CD8-positive, alpha-beta T cell (primary cell): ENCODE measurements at places on chromosomes 7 and 10.

DNA sequence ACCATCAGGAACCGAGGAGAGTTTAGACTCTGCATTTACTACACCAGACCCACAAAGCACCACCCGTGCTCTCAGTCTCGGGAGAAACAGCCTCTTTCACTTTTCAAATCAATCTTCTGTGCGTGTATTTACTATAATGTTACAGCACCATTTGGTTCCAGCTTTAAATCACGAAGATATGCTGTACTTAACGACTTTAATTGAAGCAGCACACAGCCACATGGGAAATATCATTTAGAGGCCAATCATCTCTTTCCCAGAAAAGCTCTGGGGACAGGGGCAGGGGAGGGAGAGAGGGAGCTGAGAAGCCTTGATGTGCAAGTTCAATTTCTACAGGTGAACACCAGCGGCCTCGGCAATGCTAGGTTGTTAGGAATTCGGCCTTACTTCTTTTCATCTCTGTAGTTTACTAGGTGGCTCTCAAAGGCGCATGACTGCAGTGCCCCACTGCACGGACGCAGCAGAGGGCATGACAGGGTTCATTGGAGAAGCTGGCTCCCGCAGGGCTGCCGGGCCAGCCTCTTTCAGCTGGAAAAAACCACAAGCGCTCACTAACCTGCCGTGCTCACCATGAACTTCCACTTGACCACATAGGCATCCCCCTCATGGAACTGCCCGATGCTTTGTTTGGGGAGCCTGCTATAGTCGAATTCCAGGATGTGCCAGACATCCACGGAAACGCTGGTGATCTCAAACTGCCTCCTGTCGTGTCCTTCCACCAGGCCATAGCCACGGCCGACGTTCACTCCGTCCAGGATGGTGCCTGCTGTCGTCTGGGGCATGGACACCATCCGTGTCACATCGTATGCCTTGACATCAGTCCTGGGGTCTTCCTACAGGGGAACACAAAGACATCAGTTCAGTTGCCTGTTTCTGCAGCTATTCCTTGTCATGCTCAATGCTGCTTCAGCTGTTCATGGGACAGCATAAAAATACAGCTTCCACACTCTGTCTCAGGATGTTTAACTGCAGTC is 154.5 kb downstream of the SVIL start:
- DNase-seq, result no peak

DNA sequence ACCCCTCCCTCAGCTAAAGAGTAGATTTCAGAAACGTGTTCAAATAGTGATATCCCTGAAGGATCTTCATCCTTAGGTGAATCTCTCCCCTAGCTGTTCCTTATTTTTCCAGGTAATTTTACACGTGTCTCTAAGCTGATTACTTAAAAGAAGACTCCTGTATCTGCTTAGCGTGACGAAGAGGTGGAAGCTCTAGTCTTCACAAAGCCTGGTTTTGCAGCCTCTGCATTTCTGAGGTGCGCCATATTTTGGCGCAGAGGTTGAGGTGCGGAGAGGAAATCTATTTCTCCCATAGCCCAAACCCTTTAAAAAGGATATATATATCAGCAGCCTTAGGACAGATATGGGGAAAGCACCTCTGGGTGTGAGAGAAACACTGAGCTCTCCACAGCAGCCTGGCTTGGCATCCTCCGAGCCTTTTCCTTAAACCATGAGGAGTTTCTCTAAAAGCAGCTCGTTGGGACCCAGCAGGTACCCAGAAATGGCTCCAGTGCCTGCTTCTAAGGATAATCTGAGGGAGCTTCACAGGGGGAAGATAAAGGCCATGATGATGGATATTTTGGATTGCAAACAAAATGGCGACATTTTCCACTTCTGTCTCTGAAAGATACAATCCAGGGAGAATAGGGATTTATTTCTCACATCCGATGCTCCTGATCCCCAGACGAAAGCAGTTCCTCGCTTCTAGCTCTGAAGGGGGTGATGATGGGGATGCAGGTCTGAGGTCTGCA is 3.0 kb upstream of the HOXA2 start:
- DNase-seq, result no peak

DNA sequence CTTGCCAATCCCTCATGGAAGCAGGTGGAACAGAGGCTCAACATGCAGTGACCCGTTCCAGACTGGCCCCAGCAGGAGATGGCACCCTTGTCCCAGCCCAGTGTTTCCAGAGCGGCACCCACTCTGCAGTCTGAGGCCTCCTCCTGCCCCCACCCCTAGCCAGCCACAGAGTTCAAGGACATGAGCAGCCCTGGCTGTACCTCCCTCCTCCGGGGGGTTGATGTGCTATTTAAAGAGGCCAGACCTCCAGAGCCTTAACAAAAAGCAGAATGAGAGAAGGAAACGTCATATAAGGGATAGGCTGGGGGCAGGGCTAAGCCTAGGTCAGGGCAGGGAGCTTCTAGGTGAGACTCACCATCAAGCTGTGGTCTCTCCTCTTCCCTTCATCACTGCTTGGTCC is 115.7 kb upstream of the NANOS1 start:
- DNase-seq, result no peak

GRCh38 chr10:113846036-113846435 is 7.8 kb downstream of the DCLRE1A start:
- no peak for DNase-seq

DNA sequence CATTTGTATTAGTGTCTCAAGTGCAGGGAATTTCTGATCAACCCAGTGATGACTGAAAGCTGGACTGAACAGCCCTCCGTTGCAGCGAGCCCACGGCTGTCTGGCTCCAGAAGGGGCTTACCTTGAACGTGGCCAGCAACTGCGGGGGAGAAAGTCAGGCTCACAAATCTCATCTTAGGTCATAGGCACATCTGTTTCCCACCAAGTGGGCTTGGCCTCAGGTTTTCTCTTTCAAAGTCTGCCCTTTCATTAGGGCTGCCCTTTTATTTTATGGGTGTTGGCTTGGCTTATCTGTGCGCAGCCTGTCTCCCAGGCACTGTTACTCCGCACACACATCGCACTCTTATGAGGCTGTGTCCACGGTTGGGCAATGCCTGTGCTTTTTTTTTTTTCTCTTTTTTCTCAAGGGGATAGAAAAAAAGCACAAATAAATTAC is 178.0 kb downstream of the JCAD start:
- no peak for DNase-seq

DNA sequence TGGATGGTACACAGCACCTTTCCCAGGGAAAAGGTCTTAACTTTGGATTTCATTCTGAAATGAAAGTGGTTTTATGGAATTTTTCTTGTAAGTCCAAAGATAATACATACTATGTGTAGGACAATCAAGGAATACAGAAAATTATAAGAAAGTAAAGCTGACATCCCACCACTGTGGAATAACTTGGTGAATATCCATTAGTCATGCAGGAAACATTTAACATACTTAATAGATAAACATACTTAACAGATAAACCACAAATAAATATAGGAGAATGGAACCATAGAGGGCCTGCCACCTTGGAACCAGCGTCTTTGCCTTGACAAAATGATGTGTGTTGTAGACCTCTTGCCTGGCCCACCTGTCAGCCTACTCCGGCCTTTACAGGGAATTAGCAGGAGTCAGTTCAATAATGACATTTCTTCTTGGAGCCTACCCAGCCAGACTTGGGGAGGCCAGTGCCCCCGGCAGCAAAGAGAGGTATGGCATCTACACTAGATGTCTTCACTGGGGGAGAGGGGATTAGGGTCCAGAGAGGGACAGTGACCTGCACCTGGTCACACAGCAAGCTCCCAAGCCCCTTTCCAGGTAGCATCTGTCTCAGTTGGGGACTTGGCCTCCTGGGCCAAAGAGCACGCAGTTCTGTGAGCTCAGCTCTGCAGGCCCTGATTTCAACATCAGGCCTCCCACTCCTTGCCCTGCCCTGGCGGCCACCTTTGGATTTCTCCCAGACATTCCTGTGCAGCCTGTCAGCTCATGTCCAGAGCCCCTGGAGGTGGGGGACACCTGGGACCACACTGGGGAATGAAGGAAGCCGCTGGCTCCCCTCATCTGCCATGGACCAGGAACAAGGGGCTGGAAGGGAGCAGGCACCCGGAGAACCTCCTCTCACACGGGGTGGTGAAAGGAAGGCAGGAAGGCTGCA is 112.6 kb upstream of the PPIF start:
- DNase-seq, result no peak

DNA sequence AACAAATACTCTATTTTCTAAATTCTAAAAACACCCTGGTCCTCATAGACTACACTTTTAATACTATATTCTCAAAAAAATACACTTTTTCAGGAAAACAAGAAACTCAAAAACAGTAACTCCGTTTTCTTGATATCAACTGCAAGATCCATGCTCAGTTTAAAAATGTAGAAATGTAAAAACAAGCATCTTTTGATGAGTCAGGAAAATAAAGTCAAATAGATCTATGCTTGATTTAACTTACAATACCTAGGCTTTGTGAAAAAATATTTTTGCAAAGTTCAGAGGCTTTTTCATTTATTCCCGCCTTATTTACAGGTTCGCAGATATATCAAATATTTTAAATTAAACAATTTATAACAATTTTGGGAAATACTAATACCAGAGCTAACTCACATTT is 33.6 kb downstream of the POT1 start:
- no peak for DNase-seq

DNA sequence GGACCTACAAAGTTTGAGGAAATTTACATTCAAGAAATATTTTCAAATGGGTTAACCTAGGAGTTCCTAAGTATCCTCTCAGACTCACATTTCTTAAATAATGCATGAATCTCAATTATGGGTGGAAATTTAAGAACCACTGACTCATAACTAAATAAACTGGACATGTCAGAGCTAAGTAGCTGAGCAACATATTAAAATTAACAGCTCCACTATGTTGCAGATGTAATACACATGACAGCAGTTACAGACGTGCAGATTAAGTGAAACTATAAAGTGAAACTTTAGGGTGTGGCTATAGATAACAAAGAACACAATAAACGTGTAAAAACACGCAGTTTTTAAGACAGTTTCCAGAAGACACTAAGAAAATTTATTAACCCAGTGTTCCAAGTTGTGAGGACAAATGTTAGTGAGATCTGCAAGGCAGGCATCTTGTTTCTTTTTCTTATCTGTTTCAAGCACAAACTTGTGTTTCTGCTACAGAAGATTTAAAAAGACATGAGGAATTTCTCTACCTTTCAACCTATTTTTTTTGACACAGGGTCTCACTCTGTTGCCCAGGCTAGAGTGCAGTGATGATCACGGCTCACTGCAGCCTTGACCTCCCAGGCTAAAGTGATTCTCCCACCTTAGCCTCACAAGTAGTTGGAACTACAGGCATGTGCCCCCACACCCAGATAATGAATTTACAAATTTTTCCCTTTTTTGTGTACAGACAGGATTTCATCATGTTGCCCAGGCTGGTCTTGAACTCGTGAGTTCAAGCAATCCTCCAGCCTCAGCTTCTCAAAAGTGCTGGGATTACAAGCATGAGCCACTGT is 25.3 kb downstream of the DNMBP start:
- no peak for DNase-seq

DNA sequence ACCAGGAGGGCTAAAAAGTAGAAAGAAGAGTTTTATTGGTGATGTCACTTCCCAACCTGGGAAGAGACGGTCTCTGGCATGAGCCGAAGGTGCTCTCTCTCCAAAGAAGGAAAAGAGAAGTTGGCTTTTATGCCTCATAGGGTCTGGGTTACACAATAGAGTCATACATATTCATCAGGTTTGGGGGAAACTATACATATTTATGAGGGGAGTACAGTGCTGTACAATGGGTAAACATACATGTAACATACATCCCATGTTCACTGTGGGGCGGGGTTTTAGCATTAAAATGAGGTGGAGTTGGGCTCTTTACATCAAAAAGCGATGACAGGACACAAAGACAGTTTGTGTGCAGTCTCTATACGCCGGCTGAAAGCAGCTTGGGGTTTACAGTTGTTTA is 701.7 kb downstream of the TYW1 start:
- no peak for DNase-seq

- DNase-seq, result no peak
Measured at GRCh38 chr7:2759736-2760097, 71.7 kb downstream of the AMZ1 start.

DNA sequence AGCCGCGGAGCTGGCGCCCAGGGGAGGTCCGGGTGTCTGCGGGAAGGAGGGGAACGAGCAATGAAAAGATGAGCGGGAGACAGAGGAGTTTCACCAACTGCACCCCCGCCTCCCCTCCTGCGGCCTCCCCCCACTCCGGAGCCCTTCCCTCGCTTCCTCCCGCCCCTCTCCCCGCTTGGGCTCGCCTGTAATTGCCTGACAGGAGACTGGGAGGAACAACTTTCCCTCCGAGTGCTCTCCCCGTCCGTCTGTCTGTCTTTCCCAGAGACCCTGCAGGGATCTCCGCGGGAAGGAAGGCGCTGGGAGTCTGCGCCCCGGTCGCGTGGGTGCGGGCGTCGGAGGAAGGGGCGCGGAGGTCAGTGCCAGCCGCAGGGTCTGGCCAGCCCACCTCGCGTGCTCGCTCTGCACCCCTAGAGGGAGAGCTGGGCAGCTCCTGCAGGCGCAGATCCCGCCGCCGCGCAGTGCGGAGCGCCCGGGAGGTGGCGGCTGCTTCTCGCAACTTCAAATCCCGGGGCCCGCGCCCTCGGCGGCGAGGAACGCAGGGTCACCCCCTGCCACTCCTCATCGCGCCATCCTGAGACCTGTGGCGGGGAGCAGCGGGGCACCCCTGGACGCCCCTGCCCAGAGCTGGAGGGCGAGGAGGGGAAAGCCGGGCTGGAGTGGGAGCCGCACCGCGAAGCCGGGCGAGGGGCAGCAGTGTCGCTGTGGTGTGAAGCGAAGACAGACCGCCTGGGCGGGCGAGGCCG is 511 bp upstream of the NRP1 start:
- no peak for DNase-seq

DNA sequence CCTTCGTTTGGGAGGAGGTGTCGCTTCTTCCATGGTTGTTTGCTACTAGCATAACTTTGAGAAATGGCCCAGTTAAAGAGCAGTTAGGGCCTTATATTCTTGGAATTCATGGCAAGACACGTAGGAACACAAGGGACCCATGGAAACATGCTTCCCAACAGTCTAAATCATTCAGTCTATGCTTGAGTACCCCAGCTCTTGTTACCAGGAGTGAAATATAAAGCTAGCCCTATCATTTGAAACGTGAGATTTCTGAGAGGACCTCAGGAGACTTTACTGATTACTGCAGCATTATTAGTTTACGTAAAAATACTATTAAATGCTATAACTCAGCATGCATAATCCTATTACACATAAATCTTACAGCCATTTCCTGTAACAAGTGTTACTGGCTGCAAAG is 328.6 kb upstream of the CDC14C start:
- no peak for DNase-seq

DNA sequence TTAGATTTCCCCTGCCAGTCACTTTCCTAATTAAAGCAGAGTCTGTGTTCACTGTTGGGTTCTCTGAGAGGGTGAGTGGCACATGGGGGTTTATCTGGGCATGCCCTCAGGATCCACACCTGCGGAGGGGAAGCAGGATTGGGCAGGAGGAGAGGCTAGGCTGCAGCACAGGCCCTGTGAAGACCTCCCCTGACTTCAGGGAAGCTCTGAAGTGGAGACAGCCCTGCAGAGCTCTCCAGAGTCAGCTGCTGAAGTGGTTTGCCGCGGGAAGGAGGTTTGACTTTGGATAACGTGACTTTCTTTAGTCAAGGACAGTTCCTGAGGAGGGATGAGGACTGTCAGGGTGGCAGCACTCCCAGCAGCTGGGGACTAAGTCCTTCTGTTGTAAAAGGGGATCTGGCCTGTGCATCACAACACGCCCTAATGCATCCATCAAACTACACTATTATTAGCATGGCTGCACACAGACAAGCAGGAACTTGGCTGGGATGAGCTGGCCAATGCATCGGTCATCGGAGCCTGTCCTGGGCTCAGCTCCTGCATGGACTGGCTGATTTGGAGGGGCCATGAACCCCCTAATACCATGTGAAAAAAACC is 50.9 kb upstream of the LEP start:
- no peak for DNase-seq

- DNase-seq, result no peak
Measured at GRCh38 chr7:51551070-51551469, 234.5 kb upstream of the COBL start.
